Activated naive CD8-positive, alpha-beta T cell treated with anti-CD3 and anti-CD28 coated beads, Interleukin-2, amount 50 U/mL, for 16 hours (primary cell): ENCODE measurements at places on chromosomes 7 and 10.

DNA sequence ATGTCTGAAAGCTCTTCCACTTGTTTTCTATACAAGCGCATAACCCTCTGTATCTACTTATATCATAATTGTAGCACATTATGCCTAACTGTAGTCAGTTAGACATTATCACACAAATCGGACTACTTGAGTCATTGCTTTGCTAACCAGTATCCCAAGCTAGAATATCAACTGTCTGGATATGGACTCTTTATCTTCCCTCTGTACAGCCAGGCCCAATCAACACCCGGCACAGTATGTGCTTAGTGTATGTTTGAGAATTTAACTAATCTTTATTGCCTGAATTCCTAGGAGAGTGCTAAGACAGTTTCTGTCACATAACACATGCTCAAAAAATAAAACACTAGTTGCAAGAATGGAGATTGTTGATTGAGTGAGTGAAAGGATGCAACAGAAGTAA is 211.2 kb downstream of the ARL4A start:
- no peak for DNase-seq

- DNase-seq: no peak
Measured at GRCh38 chr7:90169891-90170290, 15.6 kb downstream of the STEAP1 start.

DNA sequence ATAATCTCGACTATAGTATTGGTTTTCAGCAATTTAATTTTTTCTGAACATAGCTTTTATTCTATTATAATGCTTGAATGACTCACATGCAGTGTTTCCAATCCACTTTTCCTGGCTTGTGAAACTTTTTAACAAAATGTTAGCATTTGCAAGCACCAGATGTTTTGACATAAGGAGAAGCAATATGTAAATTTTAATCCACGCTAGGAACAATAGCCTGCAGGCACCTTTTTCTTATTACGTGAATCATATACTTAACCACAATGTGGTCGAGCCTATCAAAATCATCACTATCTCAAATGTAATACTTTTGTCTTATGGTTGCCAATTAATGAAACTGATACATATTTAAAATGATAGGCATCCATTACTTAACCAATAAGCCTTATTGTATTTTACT is 97.1 kb downstream of the TFEC start:
- DNase-seq: no peak

DNA sequence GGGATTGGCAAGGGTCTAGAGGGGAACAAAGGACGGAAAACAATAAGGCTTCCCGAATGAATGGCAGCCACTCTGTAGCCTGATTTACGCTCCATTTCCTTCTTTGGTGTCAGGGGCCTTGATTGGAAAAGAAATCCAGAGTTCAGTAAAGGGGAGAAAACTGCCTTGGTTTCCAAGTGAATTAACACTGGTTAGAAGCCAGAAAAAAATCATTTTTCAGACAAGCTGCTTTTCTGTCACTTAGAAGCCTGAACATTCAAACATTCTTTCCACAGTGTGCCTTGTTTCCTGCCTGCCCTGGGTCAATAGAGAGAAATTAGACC is 283 bp upstream of the TRDMT1 start:
- no peak for DNase-seq

DNA sequence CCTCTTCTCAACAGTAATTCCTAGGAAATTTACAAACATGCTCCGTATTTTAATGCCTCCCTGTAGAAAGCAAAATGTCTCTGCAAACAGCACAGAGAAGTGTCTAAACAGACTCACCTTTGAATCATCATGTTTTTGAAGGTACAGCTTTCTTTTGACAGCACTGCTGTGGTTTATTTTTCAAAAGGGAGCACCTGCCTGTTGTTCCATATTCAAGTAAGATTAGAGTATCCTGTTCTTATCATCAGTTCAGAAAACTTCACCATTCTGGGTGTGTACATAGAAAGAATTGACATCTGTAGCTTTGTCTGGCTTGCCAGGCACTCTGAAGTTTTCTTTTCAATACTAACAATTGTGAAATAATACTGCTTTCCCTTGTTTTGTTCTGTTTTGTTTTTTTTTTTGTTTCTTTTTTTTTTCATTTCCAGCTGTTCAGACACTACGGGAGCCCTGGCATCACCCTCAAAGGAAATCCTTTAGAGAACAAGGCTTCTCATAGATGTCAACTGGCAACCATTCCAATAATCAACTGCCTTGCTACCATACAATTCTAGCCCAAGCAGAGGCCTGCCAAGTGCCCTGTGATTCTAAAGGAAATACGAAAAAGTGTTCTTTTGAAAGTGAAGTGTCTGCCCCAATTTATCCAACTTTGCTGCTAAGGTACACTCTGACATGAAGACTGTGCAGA is 275.9 kb downstream of the PRPF18 start:
- DNase-seq: no peak

- DNase-seq: no peak
Measured at GRCh38 chr10:62652114-62652513, 152.4 kb upstream of the ADO start.

DNA sequence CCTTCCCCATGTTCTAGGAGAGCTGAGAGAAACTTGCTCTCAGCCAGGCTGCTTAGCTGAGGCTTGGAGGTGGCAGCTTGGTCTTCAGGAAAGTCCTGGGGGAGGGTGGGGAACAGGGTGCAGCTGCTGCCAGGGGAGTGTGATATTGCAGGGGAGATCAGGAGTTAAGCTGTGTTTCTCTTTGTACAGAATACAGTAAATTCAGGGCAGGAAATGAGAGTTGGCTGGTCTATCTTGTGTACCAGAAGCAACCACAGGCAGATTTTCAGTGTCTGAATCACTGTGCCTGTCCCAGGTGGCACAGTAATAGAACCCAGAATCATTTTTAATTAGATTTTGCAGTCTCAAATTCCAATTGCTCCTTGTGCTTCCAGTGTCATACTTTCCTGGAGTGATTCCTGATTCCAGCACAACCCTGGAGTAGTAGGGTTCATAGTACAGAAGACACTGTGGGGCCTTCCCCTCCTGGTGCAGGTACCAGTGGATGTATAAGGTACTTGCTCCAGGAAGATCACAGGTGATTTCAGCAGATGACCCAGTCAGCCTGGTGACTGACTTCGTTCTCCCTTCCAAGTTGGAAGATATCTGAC is 94.0 kb upstream of the TARP start:
- DNase-seq: no peak

GRCh38 chr7:158052381-158053060 is 535.1 kb downstream of the PTPRN2 start:
- DNase-seq: no peak

- no peak for DNase-seq
Measured at GRCh38 chr10:3173171-3173878, 743 bp upstream of the PITRM1 start.

DNA sequence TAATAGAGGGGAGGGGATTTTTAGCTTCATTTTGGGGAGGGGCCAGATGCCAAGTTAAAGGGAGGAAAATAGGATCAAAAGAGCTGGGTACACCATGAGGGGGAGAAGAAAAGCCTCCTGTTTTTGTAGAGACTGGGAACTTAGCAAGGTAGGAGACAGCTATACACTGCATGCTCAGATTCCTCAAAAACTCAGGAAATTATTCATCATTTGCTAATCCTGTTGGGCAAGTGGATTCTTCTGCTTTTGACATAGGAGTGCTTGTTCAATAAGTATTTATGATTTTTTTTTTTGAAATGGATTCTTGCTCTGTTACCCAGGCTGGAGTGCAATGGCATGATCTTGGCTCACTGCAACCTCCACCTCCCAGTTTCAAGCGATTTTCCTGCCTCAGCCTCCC is 73.4 kb downstream of the LYZL2 start:
- no peak for DNase-seq

GRCh38 chr10:3886641-3887251 is 101.7 kb upstream of the KLF6 start:
- no peak for DNase-seq

DNA sequence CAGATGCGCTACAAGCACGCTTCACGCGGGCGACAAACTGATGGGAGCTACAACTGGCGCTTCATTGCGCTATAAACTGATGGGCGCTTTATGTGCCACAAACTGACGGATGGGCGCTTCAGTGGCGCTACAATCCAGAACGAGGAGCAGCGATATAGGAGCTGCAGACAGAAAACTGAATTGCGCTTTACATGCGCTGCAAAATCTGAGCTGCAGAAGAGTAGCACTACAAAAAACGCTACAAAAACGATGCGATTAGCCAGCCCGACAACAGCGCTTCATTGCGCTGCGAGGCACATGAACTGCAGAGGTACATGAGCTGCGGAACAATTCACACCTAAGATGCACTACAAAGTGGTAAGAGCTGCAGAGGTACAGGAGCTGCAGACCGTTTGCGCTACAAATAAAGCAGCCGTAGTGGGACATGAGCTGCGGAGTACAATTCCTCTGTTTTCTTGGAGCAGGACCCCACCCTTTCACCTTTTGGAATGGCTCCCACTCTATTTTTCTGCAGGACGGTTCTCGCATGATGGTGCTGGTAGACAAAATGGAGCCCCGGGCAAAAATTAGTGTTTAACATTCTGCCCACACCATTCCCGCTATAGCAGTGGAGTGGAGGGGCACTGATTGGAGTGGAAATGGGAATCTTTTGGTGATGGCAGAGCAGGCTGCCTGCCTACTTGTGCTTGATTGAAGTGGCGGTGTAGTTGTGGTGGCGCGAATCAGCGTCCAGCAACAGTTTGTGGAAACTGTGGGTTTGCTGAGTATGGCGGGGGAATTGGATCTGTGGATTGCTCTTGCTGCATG is 1.2 kb upstream of the SGCE start:
- DNase-seq: no peak

GRCh38 chr7:96416116-96416515 is 94.2 kb upstream of the SLC25A13 start:
- DNase-seq: no peak

GRCh38 chr7:19061331-19061730 is 56.1 kb downstream of the TWIST1 start:
- no peak for DNase-seq
